ENCODE measurements at places on chromosomes 1 and 21.

- DNase-seq = no peak
Observed at GRCh38 chr1:160606611-160607010, 27.3 kb upstream of the CD84 start.

- DNase-seq = no peak
Observed at GRCh38 chr1:153922076-153922971, 448 bp downstream of the GATAD2B start.

DNA sequence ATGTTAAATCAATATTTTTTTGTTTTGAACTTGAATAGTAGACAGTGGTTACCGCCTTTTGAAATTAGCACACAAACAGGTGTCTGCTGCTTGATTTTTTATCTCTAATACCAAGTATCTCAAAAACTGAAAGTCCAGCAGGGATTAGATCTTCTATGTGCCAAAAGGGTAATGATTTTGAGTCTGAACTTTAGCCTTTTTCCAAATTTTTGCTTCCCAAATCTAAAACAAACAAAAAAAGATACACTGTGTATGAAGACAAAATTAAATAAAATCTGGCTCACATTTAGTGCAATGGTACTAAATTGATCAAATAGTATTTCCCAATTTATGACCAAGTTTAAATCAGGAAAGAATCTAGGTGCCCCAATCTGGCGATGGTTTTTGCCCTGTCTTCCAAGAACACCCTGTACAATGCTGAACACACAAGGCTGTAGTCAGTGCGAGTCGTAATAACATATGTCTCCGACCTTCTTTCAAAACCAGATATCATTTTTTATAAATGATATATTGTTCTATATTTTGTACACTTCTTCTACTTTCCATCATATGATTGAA, 40.5 kb downstream of the PLPPR4 start:
- no peak for DNase-seq

GRCh38 chr1:85058786-85059185, 10.5 kb upstream of the MCOLN3 start:
- DNase-seq = no peak

GRCh38 chr21:41133874-41134522, 34.0 kb upstream of the BACE2 start:
- no peak for DNase-seq

DNA sequence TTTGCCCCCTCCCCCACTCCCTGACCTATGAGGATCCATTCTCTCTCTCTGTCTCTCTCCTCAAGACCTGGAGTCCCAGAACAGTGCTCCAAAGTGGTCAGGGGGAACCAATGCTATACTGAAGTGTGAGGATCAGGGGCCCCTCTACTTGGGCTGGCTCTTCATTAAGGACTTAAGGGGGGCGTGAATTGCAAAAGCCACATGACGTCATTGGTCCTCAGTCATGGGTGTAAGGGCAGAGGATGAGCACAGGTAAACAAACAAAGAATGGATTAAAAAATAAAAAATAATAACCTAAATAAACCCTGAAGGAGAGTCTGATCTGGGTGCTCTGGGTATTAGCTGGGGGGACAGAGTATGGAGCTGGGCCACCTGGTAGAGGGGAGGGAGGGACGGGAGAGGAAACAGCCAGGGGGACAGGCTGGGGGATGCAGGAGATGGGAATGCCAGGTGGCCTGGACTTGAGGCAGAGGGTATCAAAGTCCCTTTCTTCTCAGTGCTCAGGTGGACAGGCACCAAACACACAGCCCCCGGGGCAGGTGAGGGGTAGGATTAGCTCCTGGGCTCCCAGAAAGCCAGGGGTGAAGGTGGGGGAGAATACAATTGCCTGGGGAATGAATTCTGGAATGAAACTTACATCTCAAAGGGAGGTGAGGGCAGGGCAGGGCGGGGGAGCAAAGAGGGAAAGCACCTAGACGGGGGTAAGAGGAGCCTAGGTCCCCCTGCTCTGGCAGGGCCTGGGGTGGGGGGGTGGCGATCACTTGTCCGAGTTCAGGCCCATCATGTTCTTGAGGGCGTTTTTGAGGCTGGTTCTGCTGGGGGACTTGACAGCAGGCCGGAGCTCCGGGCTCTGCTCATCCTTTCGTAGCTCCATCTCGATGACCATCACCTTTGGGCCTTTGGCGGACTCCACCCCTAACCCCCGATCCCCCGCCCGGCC, 4.6 kb downstream of the MPZ start:
- no peak for DNase-seq

DNA sequence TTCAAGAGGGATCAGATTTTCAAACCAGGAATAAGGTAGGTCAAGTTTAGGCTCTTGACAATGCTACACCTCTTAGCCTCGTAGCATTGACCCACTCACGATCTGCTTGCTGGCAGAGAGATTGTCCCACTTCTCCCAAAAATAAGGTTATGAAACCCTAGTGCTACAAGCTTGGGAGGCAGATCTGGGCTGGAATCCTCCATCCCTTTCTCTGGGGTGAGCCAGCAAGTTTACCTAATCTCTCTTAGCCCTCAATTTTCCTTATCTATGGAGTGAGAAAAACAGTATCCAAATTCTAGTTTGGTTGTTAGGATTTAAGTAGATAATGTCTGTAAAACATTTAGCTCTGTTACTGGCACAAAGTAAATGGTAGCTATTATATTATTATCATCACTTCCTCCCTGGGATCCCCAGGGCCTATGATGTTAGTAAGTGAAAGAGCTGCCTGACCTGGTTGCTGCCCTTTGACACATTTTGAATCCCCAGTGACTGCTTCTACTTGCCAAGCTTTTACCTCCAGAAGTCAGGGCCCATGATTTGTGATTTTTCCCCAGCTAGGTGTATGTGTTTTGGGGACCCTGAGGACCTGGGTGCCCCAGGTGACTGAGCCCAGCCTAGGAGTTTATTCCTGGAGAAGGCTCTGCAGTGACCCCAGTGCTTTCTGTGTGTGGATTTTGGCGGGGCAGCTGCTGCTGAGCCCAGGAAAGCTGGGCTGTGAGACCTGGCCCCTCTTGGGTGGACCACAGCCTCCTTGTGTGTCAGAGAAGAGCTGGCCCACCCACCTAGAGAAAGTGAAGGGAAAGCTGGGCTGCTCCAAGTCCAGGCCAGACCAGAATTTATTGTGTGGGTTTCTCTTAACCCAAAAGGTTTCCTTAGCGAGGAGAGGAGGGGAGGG, 48.2 kb upstream of the VANGL1 start:
- DNase-seq = no peak

DNA sequence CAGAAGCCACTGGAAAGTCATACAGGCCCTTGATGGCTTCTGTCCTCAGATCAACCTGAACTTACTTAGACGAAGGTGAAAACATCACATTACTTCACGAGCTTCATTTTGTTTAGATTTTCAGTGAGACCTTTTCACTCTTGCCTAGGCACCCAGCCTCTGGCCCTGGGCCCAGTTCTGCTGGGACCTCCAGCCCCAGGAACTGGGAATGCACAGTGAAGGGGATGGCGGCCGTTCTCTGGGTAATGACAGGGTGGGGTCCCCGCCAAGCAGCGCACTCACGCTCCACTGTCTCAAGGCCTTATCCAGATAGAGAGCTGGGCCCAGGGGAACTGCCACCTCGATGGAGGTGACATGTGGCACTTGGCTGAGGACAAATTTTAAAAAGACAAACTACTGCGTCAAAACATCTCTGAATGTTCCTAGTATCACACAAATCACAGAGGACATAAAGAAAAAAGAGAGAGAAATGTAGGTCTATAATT, 54.8 kb downstream of the NPHP4 start:
- DNase-seq = no peak

DNA sequence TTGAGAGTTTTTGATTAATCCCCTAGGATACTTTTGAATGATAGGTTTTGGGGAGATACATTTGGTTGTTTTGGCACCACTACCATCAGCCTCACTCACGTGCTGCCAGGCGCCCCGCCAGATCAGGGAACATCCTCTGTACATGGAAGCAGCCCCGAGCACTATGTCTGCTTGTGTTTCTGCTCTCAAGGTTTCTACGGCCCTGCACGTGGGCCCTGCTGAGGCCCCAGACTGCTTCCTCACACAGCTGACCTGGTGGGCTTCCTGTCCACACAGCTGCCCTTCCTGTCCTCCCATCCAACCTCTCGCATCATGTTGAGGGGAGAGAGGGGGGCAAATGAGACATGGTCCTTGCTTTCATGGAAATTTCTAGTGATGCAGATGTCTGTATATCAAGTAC, 20.0 kb downstream of the ADARB1 start:
- DNase-seq = no peak

- DNase-seq = no peak
Observed at GRCh38 chr1:205396967-205397616, 24.8 kb downstream of the LEMD1 start.

- DNase-seq = no peak
Observed at GRCh38 chr1:173302366-173302765, 95.2 kb upstream of the TNFSF4 start.

DNA sequence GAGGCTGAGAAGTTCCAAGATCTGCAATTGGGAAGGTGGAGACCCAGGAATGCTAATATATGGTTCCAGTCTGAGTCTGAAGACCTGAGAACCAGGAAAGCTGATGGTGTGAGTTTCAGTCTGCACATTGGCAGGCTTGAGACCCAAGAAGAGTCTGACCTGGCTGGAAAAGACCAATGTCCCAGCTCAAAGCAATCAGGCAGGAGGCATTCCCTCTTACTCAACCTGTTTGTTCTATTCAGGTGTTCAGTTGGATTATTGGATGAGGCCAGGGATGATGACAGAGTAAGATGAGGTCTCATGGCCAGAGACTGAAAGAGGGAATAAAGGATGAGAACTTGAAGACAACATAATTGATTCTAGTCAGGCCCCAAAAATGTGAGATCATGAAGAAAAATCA, 50.1 kb downstream of the SPATA46 start:
- no peak for DNase-seq

DNA sequence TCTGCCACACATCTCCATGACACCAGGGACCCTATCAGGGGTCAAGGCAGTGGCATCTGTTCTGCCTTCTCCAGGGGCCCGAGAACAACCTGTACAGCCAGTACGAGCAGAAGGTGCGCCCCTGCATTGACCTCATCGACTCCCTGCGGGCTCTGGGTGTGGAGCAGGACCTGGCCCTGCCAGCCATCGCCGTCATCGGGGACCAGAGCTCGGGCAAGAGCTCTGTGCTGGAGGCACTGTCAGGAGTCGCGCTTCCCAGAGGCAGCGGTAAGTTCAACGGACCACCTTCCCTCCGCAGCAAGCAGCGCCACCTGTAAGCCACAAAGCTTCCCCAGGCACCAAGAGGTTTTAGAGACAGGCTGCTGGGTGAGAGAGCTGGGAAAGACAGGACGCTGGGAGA, 15.9 kb downstream of the MX2 start:
- DNase-seq = no peak
